ENCODE measurements at places on chromosomes 4 and X. TPM values are rescaled to one million over a fixed set of nuclear protein-coding genes. Genes with fewer than 3 reads are reported as not detected.

DNA sequence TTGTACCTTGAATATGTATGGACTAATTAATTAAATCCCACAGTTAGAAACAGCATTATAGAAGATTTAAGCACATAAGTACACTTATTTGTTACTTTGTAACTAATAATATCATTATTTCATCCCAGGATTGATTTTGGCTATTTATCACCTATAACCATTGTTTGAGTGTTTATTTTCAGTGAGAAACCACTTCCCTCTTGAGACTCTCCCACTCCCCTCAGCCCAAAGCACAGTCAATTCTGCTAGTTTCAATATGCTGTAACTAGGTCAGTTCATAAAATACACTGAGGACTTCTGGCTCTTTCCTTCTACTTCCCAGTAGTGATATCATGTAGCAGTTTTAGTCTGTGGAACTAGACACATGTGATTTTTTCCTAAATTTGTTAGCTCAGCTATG lies 16.3 kb downstream of the OFD1 start:
- no peak overlapping the region for H3K4me3 ChIP-seq
- no peaks in the 10 kb centered on the region for H3K4me1 ChIP-seq
- no peaks in the 10 kb centered on the region for H3K27me3 ChIP-seq
- no peaks in the 10 kb centered on the region for H3K36me3 ChIP-seq
- no peak overlapping the region for H3K27ac ChIP-seq
- DNase-seq: no peak

GRCh38 chr4:57370691-57371090 lies 260.5 kb upstream of the IGFBP7 start:
- H3K36me3 ChIP-seq: no peaks in the 10 kb centered on the region
- no peaks in the 10 kb centered on the region for H3K4me1 ChIP-seq
- no peak overlapping the region for H3K27ac ChIP-seq
- DNase-seq: no peak

DNA sequence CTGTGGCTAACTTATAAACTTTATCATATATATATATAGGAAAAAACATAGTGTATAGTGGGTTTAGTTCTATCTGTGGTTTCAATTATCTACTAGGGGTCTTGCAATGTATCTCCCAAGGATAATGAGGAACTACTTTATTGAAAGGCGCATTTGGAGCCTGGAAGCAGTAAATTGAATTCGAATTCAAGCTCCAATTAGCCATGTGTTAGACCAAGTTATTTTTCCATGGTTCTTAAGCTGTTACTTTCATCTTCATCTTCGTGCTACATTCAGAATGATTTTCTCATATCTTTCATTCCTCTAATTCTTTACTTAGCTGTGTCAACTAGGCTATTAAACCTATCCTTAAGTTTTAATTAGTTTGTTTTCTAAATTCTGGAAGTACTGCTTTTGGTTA lies 27.2 kb upstream of the MANBA start:
- H3K4me1 ChIP-seq: no peaks in the 10 kb centered on the region
- H3K27ac ChIP-seq: no peak overlapping the region
- no peaks in the 10 kb centered on the region for H3K27me3 ChIP-seq
- H3K4me3 ChIP-seq: no peak overlapping the region
- no peak for DNase-seq

- no peaks in the 10 kb centered on the region for H3K4me1 ChIP-seq
- no peaks in the 10 kb centered on the region for H3K36me3 ChIP-seq
- no peaks in the 10 kb centered on the region for H3K27me3 ChIP-seq
- H3K27ac ChIP-seq: no peak overlapping the region
These were observed 638.5 kb upstream of the FAM241A start for GRCh38 chr4:111506706-111507105.

DNA sequence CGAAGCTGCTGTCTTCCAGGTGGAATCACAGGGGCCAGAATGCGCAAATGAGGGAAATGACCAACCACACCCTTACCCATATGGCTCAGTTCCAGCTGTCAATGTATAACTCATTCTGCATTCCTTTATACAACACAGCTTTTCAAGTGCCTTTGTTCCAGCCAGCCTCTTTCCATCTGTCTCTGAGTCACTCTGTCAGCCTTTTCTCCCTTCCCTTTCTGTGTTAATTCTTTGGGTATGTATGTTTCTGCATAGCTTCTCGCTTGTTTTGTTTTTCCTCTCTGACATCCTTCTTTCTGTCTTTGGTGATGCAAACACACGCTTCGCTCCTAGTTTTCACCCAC lies 54.5 kb downstream of the RS1 start:
- H3K4me1 ChIP-seq: no peaks in the 10 kb centered on the region
- DNase-seq: no peak
- no peaks in the 10 kb centered on the region for H3K36me3 ChIP-seq
- no peaks in the 10 kb centered on the region for H3K27me3 ChIP-seq
- no peak overlapping the region for H3K27ac ChIP-seq

GRCh38 chrX:68717663-68718442 lies 70.4 kb downstream of the STARD8 start:
- no peak overlapping the region for H3K27ac ChIP-seq
- no peaks in the 10 kb centered on the region for H3K36me3 ChIP-seq
- no peak overlapping the region for H3K4me3 ChIP-seq
- H3K4me1 ChIP-seq: no peaks in the 10 kb centered on the region
- H3K27me3 ChIP-seq: no peaks in the 10 kb centered on the region

DNA sequence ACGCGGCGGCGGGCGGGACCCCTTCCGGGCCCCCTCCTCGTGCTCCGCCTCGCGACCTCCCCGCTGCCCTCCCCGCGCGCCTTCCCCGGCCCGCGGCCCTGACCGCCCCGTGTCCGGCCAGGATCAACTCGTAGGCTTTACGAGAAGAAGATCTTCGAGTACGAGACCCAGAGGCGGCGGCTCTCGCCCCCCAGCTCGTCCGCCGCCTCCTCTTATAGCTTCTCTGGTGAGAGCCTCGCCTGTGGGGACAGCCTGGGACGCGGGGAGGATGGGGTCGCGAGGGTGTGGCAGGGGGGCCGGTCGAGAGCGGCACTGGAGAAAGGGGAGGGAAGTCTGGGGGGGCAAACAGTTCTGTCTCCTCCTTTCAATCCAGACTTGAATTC lies 465 bp downstream of the EMD start:
- no peak for DNase-seq
- no peaks in the 10 kb centered on the region for H3K36me3 ChIP-seq
- H3K27me3 ChIP-seq: no peaks in the 10 kb centered on the region
- peak overlapping the region; percentile 93 for H3K27ac ChIP-seq
- peaks cover 20% of the 10 kb centered on the region for H3K4me1 ChIP-seq
- H3K4me3 ChIP-seq: peak overlapping the region; percentile 68

DNA sequence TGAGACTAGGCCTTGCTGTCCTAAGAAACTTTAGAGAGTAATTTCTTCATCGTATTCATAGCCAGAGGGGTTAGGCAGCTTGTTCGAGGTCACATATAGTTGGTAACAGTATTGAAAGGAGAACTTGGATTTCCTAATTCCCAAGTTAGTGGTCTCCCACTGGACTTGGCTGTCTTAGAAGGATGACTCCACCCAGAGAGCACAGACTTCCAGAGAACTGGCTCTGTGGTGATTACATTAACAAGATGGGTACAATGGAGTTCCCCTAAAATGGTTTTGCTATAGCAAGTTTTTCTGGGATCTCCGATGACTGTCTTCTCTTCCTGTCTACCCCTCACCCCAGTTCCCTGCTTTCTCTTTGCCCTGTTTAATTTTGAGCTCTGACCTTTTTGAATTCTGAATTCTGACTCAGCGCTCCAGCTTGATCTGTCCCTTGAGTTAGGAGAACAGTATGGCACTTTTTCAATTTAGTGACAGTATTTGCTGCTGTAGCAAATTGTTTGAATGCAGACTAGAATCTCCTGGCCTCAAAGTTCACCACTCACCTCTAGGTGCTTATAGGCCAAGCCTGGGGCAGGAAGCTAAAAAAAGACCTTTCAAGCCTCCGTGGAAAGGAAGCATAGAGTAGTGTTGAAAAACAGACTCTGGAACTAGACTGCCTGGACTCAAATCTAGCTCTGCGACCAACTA lies 6.9 kb downstream of the MSN start:
- DNase-seq: no peak
- H3K27ac ChIP-seq: peak overlapping the region; percentile 98
- no peak overlapping the region for H3K4me3 ChIP-seq
- H3K36me3 ChIP-seq: no peaks in the 10 kb centered on the region

GRCh38 chr4:40548256-40548655 lies 81.4 kb downstream of the RBM47 start:
- H3K27ac ChIP-seq: no peak overlapping the region
- H3K4me1 ChIP-seq: peaks cover 5% of the 10 kb centered on the region
- H3K36me3 ChIP-seq: no peaks in the 10 kb centered on the region
- H3K4me3 ChIP-seq: no peak overlapping the region
- DNase-seq: no peak
- H3K27me3 ChIP-seq: no peaks in the 10 kb centered on the region

- no peak overlapping the region for H3K27ac ChIP-seq
- no peaks in the 10 kb centered on the region for H3K36me3 ChIP-seq
- H3K4me3 ChIP-seq: no peak overlapping the region
- DNase-seq: no peak
- H3K4me1 ChIP-seq: no peaks in the 10 kb centered on the region
- H3K27me3 ChIP-seq: no peaks in the 10 kb centered on the region
These were observed 30.5 kb upstream of the PRKX start for GRCh38 chrX:3743801-3744439.

- H3K36me3 ChIP-seq: no peaks in the 10 kb centered on the region
- H3K27ac ChIP-seq: no peak overlapping the region
- no peak for DNase-seq
- no peak overlapping the region for H3K4me3 ChIP-seq
These were observed 62.7 kb downstream of the HTRA3 start for GRCh38 chr4:8332038-8332857.

DNA sequence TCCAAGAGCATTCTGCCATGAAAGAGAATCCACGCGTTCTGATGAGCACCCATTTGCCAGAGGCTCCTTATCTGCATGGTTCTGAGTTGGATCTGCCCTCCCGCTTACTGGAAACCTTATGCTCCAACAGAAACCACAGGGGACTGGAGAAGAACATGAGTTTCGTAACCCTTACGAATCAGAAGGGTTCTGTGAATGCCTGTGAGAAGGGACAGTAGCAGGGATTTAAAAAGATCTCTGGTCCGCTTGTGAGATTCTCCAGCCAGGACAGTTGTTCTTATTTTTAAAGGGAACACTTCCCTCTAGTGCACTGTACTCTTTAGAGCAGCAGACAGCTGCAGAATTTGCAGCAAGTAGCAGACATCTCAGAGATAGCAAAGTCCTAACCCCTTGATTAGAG lies 22.5 kb upstream of the CENPU start:
- H3K27me3 ChIP-seq: no peaks in the 10 kb centered on the region
- DNase-seq: no peak
- peak overlapping the region; percentile 55 for H3K27ac ChIP-seq
- no peaks in the 10 kb centered on the region for H3K36me3 ChIP-seq
- H3K4me3 ChIP-seq: no peak overlapping the region

- peaks cover 47% of the 10 kb centered on the region for H3K4me1 ChIP-seq
- H3K36me3 ChIP-seq: no peaks in the 10 kb centered on the region
- DNase-seq: no peak
- no peak overlapping the region for H3K4me3 ChIP-seq
These were observed 26.5 kb downstream of the ELF4 start for GRCh38 chrX:130083656-130084382.

- no peaks in the 10 kb centered on the region for H3K27me3 ChIP-seq
- DNase-seq: no peak
- no peaks in the 10 kb centered on the region for H3K36me3 ChIP-seq
- peaks cover 37% of the 10 kb centered on the region for H3K4me1 ChIP-seq
These were observed 47.2 kb downstream of the AFAP1 start for GRCh38 chr4:7892212-7893019.

GRCh38 chr4:53121264-53121865 lies 244.5 kb downstream of the SCFD2 start:
- H3K4me1 ChIP-seq: no peaks in the 10 kb centered on the region
- DNase-seq: no peak
- H3K36me3 ChIP-seq: no peaks in the 10 kb centered on the region
- H3K27me3 ChIP-seq: no peaks in the 10 kb centered on the region
- H3K4me3 ChIP-seq: no peak overlapping the region

DNA sequence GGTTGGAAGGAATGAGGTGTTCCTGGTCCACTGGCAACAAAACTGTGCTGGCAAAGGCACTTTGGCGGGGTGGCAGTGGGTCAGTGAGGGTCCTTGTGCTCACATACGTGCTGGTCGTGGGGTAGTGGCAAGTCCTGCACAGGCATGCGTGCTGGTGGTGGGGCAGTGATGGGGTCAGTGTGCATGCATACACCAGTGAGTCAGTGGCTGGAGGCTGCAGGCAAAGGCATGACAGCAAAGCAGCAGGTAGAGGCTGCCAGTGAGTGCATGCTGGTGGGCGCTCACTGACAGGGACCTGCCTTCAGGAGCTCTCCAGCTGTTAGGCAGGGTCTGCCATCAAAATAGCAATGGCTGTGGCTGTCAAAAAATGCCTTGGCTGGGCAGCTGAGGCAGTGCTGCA lies 42.1 kb downstream of the TMPRSS11E start:
- H3K4me3 ChIP-seq: no peak overlapping the region
- no peaks in the 10 kb centered on the region for H3K4me1 ChIP-seq
- no peak for DNase-seq
- H3K27ac ChIP-seq: no peak overlapping the region

DNA sequence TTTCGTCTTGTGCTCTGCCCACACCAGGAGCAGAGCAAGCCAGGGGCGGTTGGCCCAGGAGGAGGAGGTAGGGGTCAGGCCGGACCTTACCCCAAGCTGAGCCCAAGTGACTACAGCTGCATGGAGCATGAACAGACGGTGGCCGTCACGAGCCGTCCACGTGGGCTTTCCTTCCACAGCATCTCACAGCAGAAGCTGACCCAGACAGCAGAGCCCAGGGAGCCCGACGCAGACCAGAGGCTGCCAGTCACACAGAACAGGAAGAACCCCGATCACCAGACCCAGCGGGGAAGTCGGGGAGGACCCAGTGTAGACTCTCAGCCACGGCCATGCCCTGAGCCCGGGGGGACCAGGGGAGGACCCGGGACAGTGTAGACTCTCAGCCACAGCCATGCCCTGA lies 58.0 kb downstream of the FAM53A start:
- no peak overlapping the region for H3K4me3 ChIP-seq
- H3K27ac ChIP-seq: no peak overlapping the region
- no peaks in the 10 kb centered on the region for H3K27me3 ChIP-seq
- no peaks in the 10 kb centered on the region for H3K36me3 ChIP-seq
- H3K4me1 ChIP-seq: no peaks in the 10 kb centered on the region

GRCh38 chr4:159508917-159509500 lies 406.1 kb downstream of the RAPGEF2 start:
- no peak for DNase-seq
- no peak overlapping the region for H3K27ac ChIP-seq
- no peaks in the 10 kb centered on the region for H3K36me3 ChIP-seq
- no peak overlapping the region for H3K4me3 ChIP-seq
- no peaks in the 10 kb centered on the region for H3K4me1 ChIP-seq

Gene PABPC5
- 0.98 TPM for total RNA-seq

Gene GRIA3
- total RNA-seq: 4.4 TPM

Gene RPS6KA6
- total RNA-seq: 2.7 TPM

Gene NUP62CL
- total RNA-seq: 10.6 TPM

Gene NAA11
- not detected for total RNA-seq

Gene BMP3
- 0.25 TPM for total RNA-seq

Gene SPANXD
- total RNA-seq: not detected

Gene RIPPLY1
- not detected for total RNA-seq

Gene TRIM2
- total RNA-seq: 28.7 TPM

Gene CYTL1
- 2.0 TPM for total RNA-seq

Measured in vagina (tissue), 2 donors.